ENCODE measurements at places on chromosomes 6 and 20.
A peak's percentile ranks its signal among the peaks of the same experiment; 100 is the strongest.

GRCh38 chr20:61052195-61052750, 199.8 kb upstream of the CDH4 start:
- DNase-seq, result no peak

DNA sequence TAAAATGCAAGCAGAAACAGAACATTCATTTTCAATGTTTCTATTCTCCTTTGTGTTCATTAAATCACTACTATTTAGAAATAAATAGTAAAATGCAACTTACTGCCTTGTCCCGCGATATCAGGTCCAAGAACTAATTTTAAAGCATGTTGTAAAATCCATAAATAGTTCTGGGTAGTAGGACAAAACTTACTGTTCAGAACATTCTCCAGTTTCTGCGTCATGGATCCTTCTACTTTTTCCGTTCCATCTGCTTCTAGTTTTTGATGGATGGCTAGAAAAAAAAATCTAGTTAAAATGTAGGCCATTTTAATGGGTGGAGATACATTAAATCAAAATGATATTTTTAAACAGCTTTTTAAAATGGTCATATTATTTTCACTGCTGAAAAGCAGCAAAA, 47.0 kb downstream of the HUS1B start:
- DNase-seq, result no peak

DNA sequence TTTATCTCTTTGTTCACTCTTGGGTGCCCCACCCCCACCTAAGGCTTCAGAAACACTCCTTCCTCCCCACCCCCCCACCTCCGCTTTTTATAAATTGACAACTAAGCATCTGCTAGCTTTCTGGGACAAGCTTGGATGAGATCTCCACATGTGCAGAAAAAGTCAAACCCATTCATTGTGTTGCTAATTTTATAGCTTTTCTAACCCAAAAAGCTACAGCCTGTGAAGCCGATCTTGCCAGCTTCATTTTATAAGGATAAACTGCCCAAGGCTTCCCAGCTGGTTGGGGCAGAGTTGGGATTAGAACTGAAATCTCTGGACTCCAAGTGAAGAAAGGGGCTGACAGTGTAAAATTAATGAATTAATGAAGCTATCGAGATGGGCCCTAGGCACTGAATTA, 24.1 kb downstream of the BPIFB4 start:
- no peak for DNase-seq

- peak; percentile 90 for DNase-seq
Observed at GRCh38 chr6:39847221-39847620, 55.0 kb downstream of the DAAM2 start.

- DNase-seq, result peak; percentile 50
Observed at GRCh38 chr20:63538204-63539091, 1.3 kb upstream of the PTK6 start.

GRCh38 chr6:25026723-25027122, 91.0 kb upstream of the RIPOR2 start:
- no peak for DNase-seq

DNA sequence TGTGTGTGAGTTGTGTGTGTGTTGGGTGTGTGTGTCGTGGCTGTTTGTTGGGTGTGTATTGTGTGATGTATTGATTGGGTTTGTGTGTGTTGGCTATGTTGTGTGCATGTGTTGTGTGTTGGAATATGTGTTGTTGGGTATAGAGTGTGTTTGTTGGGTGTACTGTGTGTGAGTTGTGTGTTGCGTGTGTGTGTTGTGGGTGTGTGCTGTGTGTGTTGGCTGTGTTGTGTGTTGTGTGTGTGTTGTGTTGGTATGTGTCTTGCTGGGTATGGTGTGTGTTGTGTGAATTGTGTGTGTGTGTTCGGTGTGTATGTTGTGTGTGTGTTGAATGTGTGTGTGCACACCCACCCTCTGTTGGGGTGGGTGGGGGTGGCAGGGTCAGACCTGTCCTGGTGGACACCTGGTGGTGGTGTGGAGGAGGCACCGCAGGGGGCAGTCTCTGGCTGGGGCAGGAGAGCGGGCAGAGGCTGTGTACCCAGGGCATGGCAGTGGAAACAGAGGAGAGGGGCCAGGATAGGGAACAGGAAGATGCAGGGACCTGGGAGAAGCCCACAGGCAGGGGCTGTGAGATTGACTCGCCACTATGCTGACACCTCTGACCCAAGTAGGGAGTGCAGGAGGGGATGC, 25.5 kb upstream of the PXDC1 start:
- DNase-seq, result no peak

- DNase-seq, result peak; percentile 67
Observed at GRCh38 chr6:46015119-46015968, at the start of gene CLIC5. CLIC5 (minus strand) TSS chr6:46015860; CDS start chr6:46015542, 318 bp downstream.

GRCh38 chr20:17565169-17565845, 4.6 kb upstream of the DSTN start:
- no peak for DNase-seq

- no peak for DNase-seq
Observed at GRCh38 chr20:49646126-49646525, 67.6 kb downstream of the B4GALT5 start.

GRCh38 chr20:44056010-44056698, 130.8 kb downstream of the JPH2 start:
- no peak for DNase-seq
